ENCODE measurements at places on chromosomes 2 and 18.

GRCh38 chr2:15842758-15843666 lies 97.3 kb upstream of the MYCN start:
- DNase-seq: no peak

GRCh38 chr2:236988216-236988615 lies 97.5 kb upstream of the COPS8 start:
- DNase-seq: no peak

GRCh38 chr2:183093857-183094657 lies 15.5 kb downstream of the DUSP19 start:
- DNase-seq: peak; percentile 71

DNA sequence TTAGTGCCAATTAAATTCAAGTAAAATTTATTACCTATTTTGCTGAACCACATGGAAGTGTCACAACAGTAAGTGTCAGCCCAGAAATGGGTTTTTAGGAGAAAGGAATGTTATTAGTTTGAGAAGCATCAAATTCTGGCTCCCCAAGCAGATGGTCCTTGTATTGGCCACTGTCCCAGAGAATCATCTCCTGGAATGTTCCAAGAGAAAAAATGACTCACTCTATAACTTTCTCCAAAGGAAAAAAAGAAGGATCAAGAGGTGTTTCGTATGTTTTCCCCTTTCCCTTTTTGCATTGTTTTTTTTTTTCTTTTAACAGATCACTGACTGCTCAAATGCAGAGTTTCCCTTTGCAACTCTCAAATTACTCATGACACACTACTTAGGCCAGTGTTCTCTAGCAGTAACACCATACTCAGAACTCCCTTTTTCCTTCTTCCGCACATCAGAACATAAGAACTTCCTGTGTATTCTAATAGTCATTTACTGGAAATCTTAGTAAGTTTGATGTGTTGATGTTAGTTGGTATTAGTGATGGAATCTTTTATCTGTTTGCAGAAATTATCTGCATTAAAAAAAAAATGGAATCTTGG lies 390.3 kb downstream of the GPD2 start:
- DNase-seq: peak; percentile 53

- no peak for DNase-seq
Observed at GRCh38 chr2:196263181-196263747, 91.9 kb upstream of the STK17B start.

GRCh38 chr2:18829251-18829902 lies 240.0 kb upstream of the NT5C1B start:
- DNase-seq: peak; percentile 78
